Fibroblast of skin of back (primary cell): ENCODE measurements at places on chromosomes 1 and 21.

DNA sequence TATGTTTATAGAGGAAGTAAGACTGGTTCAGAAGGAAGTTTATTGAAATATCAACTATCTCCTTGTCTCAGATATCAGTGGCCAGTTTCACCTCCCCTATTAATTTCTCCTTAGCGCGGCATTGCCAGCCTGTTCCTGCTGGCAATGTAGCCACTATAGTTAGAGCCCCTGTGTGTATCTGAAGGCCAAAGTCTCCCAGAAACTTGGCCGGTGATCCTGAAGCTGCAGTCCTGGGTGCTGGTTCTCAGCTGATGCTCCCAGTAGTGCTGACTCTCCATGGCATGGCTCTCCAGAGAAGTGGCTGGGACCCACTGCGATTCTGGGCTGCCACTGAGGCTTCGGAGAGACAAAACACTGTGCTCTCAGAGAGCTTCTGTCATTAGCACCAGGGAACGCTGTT, 59.9 kb downstream of the TNN start:
- no peak for DNase-seq

GRCh38 chr1:184574588-184574987, 180.1 kb downstream of the EDEM3 start:
- no peak for DNase-seq

GRCh38 chr1:176989023-176989422, 175.5 kb downstream of the ASTN1 start:
- peak; percentile 17 for DNase-seq

DNA sequence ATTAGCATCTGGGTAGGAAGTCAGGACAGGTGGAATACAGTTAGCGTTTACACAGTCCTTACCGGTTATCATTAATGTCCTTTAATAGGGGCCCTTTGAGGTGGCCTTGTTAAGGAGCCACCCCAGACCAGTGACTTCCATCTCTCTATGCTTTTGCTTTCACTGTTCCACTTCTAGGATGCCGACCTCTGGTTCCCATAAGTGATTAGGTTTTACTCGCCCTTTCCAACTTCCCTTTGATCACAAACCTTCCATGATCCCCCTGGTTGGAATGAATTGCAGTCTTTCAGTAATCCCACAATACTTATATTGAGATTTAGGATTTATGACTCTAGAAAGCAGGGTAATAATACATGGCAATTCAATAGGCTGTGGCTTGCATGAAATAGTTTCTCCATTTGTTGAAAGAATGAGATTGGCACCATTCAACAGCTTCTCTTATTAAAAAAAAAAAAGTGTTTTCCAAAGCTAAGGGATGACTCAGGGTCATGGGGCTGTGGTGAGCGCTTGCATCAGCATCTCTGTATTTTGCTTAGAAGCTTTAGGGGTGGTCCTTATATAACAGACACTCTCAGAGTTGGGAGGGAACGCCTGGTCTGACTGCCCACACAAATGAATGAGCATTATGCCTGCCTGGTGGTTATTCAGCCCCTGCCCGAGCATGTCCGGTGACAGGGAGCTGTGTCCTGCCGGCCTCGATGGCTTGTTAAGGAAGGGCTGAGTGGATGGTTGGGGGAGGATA, 110.5 kb downstream of the CNIH3 start:
- peak; percentile 92 for DNase-seq

DNA sequence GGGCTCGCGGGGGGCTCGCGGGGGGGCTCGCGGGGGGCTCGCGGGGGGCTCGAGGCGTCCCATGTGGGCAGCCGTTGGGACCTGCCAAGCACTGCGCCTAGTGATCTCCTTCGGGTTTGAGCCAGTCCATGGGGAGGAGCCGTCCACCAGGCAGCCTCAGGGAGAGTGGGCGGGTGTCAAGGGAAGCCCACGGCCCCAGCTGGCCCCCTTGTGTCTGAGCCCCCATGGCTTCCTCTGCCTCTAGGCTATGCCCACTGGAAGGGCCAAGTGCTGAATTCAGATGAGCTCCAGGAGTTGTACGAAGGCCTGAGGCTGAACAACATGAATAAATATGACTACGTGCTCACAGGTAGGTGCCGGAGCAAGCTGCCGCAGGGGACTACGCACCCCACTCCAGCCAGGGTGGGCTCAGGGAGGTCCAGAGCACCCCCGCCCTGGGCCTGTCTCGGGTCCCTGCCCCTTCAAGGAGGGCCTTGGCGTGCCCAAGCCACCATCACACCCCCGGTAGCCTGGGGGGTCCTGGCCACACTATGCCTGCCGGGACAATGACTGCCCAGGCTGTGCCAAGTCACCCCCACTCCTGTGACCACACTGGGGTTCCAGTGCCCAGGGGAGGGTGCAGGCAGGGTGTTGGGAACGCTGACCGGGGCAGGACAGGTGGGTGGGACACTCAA, 22.6 kb downstream of the PDXK start:
- no peak for DNase-seq

- DNase-seq = peak; percentile 58
Observed at GRCh38 chr1:165696625-165697100, 1.7 kb downstream of the ALDH9A1 start.

DNA sequence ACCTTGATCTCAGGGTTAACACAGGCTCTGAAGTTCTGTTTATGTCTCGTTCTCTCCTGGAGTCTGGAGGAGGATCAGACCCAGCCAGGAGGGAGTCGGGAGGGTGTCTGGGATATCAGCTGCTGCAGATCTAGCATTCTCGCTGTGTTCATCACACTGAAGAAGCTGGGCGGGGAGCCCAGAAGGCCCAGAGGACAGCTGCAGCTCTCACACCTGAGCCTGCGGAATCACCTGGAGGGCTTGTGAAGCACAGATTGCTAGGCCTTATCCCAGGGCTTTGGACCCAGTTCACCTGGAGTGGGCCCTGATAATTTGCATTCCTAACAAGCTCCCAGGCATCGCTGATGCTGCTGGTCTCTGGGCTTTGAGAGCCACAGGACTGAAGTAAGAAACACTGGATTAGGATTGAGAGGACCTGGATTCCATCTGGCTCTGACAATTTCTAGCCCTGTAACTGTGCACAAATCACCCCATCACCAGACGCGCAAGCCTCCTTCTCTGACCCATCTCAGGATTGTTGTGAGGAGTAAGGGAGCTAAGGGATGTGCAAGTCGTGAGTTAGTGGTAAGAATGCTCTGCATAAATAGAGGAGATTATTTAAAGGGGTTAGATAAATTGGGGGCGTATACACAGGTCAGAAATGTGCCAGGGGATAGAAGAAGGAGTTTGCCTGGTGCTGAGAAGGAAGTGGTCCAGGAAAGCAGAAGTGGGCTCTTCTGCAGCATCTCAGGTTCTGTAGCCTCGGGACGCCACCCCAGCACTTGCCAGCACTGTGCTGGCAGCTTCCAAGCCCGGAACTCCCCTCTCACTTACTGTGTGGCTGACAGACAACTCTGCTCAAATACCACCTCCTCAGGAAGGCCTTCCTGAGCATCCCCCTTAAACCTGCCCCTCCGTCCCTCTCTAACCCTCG, 19.1 kb downstream of the ABCA4 start:
- no peak for DNase-seq

DNA sequence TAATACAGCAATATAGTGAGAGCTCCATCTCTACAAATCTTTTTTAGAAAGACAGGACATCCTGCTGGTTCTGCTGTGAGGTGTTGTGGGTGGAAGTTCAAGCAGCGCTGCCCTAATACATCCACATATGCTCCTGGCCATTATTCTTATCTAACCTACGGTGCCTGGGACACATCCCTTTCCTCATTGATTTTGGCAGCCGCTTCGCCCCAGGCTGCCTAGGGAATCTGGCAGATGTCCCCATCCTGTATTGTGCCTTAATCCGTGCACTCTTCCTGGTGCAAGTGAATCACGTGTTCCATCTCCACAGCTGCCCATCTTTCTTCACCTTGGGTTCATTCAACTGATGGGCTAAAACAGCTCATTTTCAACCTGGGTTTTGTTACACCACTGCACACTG, 3.1 kb upstream of the UBE2G2 start:
- no peak for DNase-seq

- DNase-seq = no peak
Observed at GRCh38 chr1:77846966-77847365, 41.5 kb upstream of the NEXN start.

DNA sequence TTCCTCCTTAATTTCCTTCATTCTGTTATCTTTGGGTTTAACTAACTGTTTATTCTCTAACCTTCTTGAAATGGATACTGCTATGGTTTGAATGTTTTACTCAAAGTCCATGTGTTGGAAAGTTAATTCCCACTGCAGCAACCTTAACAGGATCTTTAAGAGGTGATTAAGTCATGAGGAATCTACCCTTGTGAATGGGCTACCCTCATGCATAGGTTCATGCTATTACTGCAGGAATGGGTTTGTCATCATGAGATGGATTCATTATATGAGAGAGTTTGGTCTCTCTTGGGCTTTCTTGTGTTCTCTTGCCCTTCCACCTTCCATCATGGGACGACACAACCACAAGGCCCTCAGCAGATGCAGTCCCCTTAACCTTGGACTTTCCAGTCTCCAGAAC, 516.9 kb downstream of the ADGRL2 start:
- peak; percentile 63 for DNase-seq

DNA sequence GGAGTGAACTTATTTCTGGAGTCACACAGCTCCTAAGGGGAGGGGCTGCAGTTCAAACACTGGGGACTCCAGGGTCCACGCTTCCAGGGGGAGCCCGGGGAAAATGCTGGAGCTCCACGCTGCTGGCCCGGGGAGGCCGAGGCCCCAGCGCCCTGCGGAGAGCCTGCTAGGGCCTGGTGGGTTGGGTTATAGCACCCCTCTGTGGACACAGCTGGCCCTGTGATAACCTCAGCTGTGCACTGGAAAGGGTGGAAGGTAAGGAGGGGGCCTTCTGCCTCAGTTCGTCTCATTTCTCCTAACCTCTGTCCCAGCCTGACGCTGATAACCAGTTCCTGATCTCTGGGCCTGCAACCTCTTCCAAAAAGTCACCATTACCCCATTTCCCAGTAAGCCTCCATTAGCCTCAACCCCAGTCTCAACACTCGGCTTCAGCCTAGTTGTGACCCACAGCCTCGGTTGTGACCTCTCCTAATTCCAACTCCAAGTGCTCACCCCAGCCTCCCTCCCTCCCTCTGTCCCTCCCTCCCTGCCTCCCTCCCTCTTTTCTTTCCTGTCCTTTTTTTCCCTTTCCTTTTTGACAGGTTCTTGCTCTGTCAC, 7.1 kb downstream of the NBL1 start:
- DNase-seq = peak; percentile 41

DNA sequence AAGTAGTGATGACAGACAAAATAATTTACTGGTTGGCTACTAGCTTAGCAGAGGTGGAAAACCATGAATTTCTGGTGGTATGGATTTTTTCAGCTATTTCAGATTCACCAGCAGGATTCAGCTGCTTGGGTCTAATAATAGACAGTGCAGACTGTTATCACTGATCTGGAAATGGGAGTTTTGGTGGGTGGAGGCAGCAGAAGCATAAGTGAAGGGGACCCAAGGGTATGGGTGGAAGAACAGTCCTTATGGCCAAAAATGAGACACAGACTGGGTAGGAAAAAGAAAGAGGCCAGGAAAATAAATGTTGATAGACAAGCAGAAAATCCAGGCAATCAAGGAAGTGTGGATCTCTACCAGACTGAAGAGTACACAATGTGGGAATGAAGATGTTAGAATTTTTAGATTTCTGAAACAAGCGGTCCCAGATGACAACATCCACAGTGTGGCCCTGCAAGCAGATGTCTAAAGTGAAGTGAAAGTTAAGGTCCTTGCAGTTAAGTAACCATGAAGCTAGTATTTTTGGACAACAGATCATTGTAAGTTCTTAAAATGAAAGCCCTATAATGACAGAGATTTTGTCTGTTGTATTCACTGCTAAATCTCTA, 24.7 kb downstream of the LYST start:
- no peak for DNase-seq

DNA sequence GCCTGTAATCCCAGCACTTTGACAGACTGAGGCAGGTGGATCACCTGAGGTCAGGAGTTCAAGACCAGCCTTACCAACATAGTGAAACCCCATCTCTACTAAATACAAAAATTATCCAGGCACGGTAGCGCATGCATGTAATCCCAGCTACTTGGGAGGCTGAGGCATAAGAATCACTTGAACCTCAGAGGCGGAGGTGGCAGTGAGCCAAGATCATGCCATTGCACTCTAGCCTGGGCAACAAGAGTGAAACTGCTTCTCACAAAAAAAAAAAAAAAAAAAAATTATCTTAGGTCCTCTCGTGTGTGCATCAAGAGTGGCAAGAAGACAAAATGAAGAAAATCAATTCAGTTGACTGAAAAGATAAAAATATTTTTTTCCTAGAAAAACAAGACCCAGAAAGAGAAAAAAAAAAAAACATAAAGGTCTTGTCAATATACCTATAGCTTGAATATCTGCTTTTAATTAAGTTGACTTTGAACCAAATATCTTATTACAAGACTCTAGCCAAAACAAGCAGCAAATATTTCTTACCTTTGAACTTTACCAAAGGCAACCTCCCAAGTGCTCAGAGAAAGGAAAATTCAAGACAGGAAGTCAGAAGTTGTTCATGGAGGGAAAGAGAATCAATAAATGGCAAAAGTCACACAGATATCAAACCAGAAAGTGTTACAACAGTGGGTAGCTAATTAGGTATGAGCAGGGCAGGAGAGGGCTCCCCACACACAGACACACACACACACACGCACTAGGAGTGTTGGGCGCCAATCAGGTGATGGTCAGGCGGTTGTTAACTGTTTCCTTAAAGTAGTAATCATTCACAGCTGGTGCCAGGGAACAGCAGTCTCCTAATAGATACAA, 29.6 kb downstream of the ITLN2 start:
- DNase-seq = no peak

DNA sequence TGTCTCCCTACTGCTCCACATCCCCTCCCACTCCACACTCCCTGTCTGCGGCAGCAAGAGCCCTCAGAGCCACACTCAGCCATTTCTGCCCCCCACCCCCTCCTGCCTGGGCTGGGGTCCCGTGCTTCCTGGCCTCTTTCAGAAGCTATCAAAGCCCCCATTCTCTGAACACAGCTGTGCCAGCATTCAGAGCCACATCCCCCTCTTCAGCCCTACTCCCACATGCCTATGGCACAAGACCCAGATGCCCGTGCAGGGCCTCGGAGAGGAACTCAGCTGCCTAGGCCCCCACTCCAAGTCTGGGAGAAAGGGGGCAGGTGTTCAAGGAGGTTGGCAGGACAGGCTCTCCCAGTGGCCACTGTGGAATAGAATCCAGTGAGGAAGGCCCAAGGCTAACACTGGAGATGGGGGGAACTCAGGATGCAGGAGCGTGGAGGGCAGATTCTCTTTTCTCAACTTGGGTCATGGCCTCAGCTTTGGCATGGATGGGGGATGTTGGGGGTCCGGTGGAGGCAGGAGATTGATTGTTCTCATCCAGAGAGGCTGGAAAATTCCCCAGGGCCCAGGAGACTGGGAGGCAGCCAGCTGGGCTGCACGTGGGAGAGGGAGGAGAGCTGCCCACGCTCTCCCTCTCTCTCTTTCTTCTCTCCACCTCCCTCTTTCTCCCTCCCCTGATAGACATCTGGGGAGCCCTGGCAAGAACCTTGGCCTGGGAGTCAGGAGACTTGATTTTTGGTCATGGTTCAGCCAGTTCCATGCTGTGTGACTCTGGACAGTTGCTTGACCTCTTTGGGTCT, 3.5 kb upstream of the BCAN start:
- no peak for DNase-seq
